ENCODE measurements at places on chromosomes 5 and 9.
A peak's percentile ranks its signal among the peaks of the same experiment; 100 is the strongest.

DNA sequence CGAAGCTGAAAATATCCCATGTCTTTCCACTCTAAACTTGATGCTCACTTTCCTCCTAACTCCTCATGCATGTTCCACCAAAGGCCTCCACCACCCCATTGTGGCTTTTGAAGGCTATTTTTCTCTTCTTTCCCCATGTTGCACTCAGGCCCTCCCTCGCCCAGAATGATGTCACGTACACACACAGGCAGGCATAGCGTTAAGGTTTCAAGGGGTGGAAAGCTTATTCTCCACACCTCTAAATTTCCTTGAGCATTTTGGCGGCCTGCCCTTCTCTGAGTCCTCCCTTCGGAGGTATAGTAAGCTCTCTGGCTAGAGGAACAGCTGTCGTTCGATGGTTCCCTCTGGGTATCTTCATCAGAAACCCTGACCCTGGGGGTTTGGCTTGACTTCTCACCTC, 673.5 kb downstream of the ACTL7B start:
- no peak for DNase-seq

DNA sequence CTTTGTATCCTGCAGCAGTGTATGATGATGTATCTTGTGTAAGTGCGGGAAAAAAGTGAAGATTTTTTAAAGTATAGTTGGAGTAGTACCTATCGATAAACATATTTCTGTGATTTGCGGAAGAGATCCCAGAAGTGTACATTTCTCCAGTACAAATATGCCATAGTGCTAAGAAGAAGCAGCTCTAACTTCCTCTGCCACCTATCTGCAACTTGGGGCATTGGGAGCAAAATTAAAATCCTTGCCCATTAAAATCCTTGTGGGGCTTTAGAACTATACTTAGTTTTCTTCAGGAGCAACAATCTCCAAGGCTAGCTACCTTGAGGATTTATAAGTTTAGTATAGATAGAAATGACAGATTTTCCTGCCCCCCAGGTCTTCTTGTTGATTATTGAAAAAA, 123.7 kb downstream of the VCAN start:
- DNase-seq, result no peak

DNA sequence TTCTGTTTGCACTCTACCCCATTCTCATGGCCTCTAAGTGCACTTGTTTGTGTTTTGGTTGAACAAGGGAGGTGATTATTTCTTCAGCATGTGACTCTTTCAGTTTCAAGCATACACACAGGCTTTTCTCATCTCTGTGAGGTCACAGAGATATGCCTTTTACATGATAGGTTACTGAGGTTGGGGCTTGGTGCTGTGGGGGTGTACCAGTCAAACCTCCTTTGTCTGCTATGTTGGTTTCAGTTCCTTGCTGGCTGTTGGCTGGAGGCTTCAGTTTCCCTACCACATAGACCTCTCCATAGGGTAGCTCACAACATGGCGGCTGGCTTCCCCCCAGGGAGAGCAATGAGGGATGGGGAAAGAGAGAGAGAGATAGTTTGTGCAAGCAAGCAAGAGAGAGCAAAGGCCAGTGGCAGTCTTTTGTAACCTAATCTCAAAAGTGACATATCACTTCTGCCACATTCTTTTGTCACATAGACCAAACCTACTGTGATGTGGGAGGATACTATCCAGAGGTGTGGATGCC, 96.7 kb upstream of the SEMA6A start:
- DNase-seq, result no peak

DNA sequence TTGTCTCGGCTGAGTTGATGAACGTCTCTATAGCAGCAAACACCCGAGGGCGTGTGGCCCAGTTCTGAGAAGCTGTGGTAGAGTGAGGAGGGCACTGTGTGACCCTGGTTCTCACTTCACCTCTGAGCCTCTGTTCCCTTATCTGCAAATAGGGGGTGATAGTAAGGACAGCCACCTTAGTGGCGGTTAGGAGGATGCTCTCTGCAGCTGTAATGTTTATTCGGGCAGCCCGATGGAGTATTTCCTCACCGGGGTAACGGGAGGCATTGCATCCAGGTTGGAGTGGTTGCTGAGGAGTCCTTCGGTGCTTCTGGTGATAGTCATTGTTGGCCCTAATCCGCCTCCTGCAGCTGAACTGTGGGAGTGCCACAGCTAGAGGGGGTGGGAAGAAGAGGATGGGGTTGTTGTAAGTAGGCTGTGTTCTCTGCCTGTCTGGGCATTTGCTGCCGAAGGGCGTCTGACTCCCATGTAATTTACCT, 13.9 kb downstream of the PRRC2B start:
- peak; percentile 53 for DNase-seq

- no peak for DNase-seq
These were observed 14.8 kb downstream of the GGTA1 start for GRCh38 chr9:121484651-121485446.

DNA sequence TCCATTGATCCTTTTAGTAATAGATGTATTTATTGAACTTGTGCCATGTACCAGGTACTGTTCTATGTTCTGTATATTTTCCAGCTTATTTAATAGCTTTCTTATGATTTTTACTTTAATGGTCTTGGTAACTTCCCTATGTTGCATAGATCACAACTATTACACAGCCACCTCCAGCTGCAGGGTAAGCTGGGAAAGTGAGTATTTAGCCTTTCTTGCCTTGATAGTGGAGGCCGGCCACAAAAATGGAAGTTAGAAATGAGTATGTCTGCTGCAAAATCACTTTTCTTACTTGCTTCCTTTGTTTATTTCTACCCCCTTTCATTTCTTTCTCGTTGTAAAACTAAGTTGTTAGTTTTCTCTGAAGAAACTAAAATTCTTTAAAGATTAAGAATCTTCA, 43.1 kb upstream of the ANKDD1B start:
- no peak for DNase-seq

GRCh38 chr5:71895546-71895945, 176.5 kb downstream of the CARTPT start:
- no peak for DNase-seq

- no peak for DNase-seq
These were observed 17.4 kb upstream of the IL13 start for GRCh38 chr5:132640613-132641012.

DNA sequence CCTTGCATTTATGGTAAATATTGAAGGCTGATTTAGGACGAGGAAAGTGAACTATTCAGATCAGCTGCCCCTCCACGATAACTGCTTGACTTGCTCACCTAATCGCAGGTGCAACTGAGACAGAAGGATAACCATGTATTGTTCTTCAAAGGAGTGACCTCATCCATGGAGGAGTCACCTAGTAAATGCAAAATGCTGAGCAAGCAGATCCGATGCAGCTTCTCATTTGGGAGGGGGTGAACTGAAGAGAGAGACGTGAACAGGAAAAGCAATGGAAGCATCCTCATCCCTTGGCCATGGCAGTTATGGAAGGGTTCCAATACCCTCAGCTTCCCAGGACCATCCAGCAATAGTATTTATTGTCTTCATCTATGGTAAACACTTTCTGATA, 47.5 kb downstream of the RASGRF2 start:
- no peak for DNase-seq

GRCh38 chr5:28386712-28387111, 1348.3 kb upstream of the CDH9 start:
- DNase-seq, result no peak

DNA sequence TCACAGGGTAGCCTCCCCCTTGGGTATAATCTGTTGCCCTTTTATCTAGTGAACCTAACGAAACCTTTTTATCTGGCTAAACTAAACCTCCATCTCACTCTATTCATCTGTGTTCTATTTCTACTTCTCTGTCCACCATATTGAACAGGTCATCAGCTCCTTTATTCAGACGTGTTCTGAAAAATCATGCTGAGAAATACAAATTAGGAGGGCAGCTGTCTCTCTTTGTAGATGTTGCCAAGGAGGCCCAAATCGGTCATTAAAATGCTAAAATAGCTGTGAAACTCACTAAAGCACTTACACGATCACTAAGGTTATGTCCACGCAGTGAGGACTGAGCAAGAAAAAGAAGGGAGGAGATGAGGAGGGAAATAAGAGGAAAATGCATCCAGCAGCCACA, 115.6 kb upstream of the RETREG1 start:
- no peak for DNase-seq

GRCh38 chr5:140432916-140433315, 31.3 kb downstream of the ANKHD1 start:
- DNase-seq, result no peak

GRCh38 chr9:112809906-112810305, 59.3 kb downstream of the SNX30 start:
- DNase-seq, result no peak

DNA sequence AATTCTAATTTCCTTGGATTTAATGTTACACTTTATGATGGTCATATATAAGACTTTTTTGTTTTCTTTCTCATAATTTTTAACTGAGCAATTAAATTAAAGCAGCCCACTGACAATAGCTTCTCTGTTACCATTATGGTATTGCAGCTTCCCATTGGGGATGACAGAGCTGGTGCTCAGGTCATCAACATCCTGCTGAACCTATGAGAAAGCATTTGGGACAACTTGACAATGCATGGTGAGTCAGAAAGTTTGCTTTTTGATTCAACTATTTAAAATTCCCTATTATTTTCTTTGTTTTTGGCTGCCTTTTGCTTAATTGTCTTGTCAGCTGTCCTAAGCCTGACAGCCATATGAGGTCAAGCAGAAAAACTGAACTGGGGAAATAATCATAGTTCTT, 487.4 kb upstream of the RIOK2 start:
- no peak for DNase-seq

GRCh38 chr9:126756876-126757415, 47.9 kb upstream of the ZBTB43 start:
- DNase-seq, result no peak

GRCh38 chr5:104355350-104355749, 792.8 kb upstream of the NUDT12 start:
- DNase-seq, result no peak

- peak; percentile 73 for DNase-seq
These were observed 104.1 kb downstream of the TSSK1B start for GRCh38 chr5:113330533-113331208.

DNA sequence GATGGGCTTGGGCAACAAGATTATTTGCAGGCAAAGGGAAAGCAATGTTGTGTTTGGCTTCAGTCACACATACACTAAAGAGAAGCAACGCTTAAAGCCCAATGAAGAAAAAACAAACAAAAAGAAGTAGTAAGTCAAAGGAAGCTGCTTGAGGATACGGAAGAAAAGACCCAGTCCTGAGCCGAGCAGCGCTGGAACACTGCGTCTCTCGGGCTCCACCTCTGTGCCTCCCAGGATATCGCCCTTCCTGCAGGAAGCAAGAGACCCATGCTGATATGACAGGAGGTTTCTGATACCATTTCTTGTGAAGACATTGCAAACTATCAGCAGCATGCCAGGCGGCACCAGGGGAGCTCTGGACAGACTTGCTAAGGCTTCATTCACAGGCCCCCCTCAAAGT, 9.9 kb downstream of the GNAQ start:
- DNase-seq, result peak; percentile 61

- no peak for DNase-seq
These were observed 265.4 kb upstream of the VLDLR start for GRCh38 chr9:2356041-2356790.

- DNase-seq, result no peak
These were observed 145.7 kb upstream of the ERCC6L2 start for GRCh38 chr9:95729669-95730368.

- peak; percentile 49 for DNase-seq
These were observed 20.5 kb downstream of the ABCA1 start for GRCh38 chr9:104907278-104907951.

DNA sequence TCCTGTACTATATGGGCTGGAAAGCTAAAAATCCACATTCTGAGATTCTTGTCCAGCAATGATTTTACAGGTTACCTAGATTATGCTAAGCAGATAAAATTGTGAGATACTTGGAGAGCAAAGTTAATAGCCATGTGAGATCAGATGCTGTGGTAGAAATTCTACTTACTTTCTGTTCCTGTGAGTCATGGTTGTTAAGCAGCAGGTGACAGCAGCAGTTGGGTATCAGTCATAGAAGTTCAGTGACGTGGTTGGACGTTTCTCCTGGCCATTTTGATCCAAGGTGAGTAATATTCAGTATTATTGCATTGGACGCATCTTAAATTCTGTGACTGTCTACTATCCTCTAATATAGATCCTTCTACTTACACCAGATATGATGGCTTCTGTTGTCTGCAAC, 524.5 kb downstream of the TMEM38B start:
- no peak for DNase-seq

DNA sequence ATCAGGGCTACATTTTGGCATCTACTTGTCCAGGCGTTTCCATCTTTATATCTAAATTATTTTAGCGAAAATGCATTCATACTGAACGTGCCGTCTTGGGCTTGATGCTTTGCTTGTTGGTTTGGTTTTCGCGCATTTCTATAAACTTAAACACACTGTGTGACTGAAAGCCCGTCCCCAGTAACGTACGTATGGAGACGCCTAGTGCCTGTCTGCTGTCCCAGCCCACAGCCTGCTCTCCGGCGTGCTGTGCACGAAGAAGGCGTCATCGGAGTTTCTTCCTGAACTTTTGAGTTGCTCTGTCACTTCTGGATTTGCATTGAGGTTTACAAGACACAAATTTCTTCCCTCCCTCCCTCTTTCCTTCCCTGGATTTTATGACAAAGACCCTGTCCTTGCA, 40.6 kb upstream of the IRX4 start:
- DNase-seq, result no peak

DNA sequence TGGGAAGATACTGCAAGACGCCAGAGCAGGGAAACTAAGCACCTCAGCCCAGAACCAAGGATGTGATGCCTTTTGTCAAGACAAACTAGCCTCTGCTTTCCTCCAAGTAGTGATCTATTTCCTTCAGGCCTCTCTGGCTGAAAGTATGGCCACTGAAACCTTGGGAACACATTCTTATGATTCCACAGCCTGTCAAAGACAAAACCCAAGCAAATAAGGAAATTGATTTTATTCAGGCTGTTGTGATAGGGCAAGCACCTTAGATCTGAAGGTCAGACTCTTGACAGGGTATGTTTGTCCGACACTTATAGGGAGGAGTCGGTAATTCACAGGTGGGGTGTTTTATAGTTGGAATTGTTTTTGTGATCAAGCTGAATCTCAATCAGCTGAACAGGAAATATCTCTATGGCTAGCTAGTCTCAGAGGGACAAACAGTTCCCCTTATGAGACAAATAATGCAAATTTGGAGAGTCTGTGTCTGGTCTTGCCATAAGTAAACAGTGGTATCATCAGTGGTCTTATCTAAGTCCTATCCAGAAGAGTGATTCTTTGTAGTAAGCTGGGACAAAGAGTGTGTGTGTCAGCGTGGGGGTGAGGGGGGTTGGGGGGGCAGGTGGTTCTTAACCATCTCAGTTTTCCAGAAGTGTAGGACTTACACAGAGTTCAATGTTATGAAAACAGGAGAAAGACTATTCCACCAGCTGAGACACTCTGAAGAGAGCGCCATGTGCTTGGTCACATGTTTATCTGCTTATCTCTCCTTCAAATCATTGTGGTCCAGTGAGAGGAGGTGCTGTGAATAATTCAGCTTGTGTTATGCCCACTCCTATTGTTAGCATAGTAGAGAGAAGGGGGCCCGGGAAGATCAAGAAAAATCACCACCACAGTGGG, 6.7 kb upstream of the ZCCHC10 start:
- DNase-seq, result no peak

DNA sequence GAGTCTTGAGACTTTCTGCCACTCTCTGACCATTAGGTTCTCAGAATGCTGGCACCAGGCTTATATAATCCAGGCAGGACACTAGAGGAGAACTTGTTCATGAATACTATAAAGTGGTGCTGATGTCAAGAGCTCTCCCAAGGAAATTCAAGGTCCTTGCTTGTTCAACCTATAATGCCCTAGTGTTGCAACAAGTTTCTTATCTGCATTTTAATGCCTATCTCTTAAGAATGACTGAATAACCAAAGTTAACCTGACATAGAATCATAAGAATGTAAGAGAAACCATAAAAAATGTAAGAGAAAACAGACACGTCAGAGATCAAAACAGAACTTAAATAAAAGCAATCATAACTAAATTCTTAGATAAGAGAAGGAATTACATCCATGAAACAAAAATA, 640.8 kb upstream of the SGCD start:
- DNase-seq, result no peak

Measured in Right ventricle myocardium superior (tissue), 1 donor.